ENCODE measurements at places on chromosomes 11 and 22. TPM values are rescaled to one million over a fixed set of nuclear protein-coding genes. Genes with fewer than 3 reads are reported as not detected.

DNA sequence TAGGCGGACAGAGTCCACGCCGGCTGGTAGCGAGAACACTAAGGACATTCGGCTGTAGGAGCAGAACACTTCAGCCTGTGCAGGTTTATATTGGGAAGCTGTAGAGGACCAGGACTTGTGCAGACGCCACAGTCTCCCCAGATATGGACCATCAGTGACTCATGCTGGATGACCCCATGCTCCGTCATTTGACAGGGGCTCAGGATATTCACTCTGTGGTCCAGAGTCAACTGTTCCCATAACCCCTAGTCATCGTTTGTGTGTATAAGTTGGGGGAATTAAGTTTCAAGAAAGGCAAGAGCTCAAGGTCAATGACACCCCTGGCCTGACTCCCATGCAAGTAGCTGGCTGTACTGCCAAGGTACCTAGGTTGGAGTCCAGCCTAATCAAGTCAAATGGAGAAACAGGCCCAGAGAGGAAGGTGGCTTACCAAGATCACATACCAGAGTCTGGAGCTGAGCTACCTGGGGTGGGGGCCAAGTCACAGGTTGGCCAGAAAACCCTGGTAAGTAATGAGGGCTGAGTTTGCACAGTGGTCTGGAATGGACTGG, 17.2 kb downstream of the P2RY2 start:
- DNase-seq, result no peak

DNA sequence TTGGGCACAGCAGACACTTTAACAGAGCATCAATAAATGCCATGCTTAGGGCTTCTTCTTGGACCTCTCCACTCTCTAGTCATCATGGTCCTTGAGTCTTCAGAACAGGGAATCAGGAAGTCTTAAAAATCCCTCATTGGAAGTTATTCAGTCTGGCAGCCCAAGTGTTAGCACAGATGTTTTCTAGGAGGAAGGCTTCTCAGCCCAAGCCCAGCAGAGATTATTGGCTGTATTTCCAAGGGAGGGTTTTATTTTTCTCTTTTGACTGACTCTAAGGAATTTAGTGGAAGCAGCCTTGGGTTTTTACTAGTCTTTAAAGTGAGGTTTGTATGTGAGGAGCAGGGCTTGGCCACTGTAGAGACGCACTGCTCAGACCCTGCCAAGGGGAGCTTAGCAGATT, 41.9 kb downstream of the CEP164 start:
- DNase-seq, result no peak

DNA sequence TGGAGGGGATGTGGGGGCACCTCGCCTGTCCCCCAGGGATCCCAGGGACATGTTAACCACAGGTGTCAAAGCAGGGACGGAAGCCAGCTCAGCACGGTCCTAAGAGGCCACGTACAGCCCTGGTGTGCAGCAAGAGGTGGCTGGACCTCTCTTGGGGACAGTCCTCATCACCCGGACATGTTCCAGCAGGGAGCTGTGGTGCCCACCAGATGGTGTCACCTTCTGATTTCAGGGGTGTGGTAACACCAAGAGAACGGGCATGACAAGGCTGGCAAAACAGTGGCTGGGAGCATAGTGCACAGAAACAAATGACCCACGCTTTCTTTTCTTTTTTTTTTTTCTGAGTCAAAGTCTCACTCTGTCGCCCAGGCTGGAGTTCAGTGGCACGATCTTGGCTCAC, 25.6 kb upstream of the COMT start:
- no peak for DNase-seq

GRCh38 chr22:21652547-21653545, 10.7 kb downstream of the SDF2L1 start:
- no peak for DNase-seq

DNA sequence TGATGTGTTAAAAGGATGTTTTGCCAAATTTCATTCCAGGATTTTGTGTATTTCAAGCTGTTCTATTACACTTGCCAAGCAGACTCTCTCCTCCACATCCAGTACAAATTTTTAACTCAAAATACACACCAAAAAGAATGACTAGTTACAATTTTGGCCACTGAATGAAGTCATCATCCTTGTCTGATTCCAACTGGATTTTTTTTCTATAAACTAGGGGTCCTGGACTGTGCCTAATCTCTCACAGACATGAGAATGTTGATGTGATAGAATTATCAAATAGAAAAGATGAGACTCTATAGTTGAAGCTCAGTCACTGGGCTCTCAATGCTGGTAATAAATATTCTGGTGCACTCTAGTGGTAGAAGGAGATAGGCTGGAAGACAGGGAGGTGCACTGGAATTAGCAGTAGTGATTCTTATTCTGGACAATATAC, 85.8 kb downstream of the FANCF start:
- no peak for DNase-seq

- no peak for DNase-seq
Observed at GRCh38 chr11:120227228-120227852, 12.6 kb upstream of the POU2F3 start.

- DNase-seq, result no peak
Observed at GRCh38 chr11:133515107-133515506, 17.2 kb downstream of the OPCML start.

- DNase-seq, result no peak
Observed at GRCh38 chr11:86632499-86633269, 39.7 kb downstream of the ME3 start.

DNA sequence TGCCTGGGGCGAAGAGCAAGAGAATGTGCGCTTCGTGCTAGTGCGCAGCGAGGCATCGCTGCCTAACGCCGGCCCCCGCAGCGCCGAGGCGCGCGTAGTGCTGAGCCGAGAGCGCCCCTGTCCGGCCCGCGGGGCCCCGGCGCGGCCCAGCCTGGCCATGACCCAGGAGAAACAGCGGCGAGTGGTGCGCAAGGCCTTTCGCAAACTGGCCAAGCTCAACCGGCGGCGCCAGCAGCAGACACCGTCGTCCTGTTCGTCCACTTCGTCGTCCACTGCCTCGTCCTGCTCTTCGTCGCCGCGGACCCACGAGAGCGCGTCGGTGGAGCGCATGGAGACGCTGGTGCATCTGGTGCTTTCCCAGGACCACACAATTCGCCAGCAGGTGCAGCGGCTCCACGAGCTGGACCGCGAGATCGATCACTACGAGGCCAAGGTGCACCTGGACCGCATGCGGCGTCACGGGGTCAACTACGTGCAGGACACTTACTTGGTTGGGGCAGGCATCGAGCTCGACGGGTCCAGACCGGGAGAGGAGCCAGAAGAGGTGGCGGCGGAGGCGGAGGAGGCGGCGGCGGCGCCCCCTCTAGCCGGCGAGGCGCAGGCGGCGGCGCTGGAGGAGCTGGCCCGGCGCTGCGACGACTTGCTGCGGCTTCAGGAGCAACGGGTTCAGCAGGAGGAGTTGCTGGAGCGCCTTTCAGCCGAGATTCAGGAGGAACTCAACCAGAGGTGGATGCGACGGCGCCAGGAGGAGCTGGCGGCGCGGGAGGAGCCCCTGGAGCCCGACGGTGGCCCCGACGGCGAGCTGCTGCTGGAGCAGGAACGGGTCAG, 1.0 kb downstream of the RASSF10 start:
- no peak for DNase-seq

GRCh38 chr22:46085828-46086576, 64.3 kb upstream of the PPARA start:
- no peak for DNase-seq

GRCh38 chr11:15539645-15540044, 424.9 kb downstream of the INSC start:
- DNase-seq, result no peak

GRCh38 chr11:33110083-33110482, 51.2 kb downstream of the CSTF3 start:
- DNase-seq, result no peak

DNA sequence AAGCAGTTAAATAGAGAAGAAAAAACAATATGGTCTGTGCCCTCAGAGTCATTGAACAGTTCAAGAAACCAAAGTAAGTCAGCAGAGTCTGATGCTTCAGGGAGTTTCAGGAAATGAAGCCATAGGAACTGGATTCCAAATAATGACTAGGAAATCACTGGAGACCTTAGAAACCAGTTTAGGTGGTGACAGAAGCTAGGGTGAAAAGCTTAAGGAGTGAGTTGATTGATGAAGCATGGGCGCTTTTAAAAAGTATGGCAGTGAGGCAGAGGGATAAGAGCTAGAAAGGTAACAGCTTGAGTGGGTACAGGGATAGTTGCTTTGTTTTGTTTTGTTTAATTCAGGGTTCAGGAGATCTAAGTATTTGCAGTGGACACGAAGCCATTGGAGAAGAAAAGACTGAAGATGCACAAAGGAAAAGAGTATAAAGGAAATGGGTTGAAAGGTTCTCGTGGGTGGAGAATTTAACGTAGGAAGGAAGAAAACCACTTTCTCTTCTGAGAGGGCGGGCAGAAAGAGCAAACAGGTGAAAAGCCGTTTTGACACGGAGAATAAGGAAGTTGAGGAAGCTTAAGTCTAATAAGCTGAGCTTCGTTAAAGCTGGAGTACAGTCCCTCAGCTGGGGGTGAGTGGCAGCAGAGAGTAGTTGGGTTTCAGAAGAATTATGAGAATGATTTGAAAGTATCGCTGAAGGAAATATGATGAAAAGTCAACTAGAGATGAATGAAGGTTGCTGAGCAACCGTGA, 14.8 kb downstream of the SGSM3 start:
- DNase-seq, result no peak

DNA sequence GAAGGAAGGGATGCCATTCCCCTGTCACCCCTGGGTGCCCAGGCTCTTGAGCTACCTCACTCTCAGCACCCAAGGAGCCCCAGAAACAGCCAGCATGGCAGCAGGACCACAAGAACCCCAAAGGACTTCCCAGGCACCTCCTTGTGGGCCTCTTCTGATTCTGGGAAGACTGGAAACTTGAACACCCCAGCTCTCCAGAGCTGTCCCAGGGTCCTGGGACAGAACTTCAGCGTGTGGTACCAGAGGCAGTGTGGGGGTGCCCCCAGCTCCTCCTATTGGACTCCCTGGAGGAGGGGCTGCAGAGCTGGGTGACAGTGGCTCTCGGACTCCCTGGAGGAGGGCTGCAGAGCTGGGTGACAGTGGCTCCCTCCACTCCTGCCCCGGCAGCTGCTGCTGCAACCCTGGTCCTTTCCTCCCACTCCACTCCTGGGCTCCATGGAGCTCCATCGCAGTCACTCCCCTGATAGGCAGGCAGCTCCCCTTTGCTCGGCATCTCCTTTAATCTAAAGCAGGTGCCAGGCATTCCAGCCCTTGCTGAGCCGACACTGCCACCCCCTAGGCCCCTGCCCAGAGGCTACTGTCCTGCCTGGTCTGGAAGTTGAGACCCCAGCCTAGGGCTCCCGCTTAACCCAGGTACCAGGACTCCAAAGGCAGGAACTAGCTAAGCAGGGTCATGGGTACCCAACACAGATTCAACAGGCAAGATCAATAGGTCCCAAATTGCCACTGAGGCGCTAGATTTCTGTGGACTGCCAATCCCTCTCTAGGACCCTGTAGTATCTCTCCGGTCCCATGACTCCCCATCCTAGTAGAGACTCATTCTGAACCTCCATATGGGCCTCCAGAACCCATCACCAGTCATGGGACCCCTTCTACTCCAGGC, 2.7 kb downstream of the BCL9L start:
- no peak for DNase-seq

DNA sequence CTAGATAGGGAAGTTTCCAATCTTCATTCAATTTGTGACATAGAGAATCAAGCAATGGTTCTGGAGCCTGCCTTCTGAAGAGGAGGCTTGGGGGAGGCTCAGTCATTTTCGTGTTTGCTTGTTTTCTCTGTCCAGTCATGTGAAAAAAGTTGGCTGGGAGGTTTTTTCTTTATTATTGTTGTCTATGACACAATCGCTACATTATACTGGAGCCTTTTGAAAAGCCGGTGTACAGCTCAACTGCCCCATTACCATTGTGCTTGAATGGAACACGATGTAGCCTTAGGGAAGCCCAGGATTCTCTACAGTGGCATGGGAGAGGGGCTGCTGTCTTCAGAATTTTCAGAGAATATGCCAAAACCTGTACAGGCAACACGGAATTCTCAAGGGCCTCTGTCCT, 57.9 kb upstream of the NCAM1 start:
- DNase-seq, result no peak

DNA sequence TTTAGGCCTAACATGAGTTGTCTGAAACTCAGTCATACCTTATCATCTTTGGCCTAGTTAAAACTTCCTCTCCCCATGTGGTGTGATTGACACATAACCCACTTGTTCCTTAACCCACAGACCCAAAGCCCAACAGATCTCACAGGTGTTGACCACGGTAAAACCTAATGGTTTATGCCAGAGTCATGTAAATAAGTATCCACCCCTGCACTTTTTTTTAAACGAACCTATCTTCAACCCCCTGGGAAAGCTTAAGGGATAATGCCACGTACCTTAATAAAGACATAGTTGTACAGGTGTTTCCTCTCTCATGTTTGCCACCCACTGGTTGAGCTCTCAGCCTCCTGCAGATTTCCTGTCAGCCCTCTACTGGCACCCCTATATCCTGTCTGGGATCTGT, 709.3 kb upstream of the CCDC179 start:
- DNase-seq, result no peak

GRCh38 chr22:29797351-29797750, 30.2 kb downstream of the UQCR10 start:
- DNase-seq, result no peak

DNA sequence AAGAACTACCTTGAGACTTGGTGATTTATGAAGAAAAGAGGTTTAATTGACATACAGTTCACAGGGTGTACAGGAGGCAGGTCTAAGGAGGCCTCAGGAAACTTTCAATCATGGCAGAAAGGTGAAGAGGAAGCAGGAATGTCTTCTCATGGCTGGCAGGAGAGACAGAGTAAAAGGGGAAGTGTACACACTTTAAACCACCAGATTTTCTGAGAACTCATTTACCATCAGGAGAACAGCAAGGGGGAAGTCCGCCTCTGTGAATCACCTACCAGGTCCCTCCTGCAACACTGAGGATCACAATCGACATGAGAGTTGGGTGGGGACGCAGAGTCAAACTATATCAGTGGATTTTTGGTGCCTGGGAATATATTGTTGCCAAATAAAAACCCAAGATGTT, 40.3 kb upstream of the OR5D13 start:
- DNase-seq, result no peak

The CD3E gene
- polyA plus RNA-seq, result 0.95 TPM

The SLC25A18 gene
- 0.31 TPM for polyA plus RNA-seq

The ARFGAP2 gene
- 94.7 TPM for polyA plus RNA-seq

The CEP57 gene
- polyA plus RNA-seq, result 124 TPM
